ENCODE measurements at places on chromosomes 2 and 18.

GRCh38 chr18:34397286-34397896 is 172.7 kb upstream of the NOL4 start:
- no peak for DNase-seq

GRCh38 chr18:57691363-57691762 is 69.7 kb upstream of the NARS1 start:
- DNase-seq, result no peak

GRCh38 chr2:65553504-65554074 is 121.2 kb upstream of the SPRED2 start:
- no peak for DNase-seq

- no peak for DNase-seq
Measured at GRCh38 chr2:241701149-241701398, 765 bp upstream of the ING5 start.

DNA sequence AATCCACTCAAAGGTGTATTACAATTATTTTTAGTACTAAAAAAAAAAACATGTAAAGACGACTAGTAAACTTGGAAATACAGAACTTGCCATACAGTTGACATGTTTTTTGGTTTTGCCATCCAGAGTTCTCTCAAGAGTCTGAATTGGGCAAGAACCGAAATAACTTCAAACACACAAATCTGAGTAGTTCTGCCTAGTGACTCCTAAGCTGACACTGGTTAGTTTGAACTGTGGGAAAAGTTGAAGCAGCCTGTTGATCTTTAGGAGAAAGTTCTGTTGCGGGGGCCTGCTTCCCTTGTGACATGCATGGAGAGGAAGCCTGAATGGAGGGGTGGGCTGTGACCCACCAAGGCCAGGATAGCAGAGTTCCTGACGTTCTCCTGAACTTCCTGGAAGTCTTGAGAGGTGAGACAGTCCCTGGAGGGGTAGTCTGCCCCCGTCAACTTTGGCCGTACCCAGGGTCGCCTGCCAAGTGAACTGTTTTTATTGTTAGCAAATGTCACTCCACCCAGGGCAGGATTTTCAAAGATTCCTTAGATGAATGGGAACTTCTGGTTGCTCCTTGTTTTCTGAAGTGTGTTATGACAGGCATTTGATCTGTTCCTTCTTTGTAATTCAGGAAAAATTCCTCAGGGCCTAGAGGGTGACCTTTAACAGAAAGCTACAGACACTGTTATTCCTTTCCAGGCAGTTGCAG is 85.6 kb upstream of the SPTBN1 start:
- no peak for DNase-seq
